T-helper 1 cell (primary cell): ENCODE measurements at places on chromosomes 6 and 20.

DNA sequence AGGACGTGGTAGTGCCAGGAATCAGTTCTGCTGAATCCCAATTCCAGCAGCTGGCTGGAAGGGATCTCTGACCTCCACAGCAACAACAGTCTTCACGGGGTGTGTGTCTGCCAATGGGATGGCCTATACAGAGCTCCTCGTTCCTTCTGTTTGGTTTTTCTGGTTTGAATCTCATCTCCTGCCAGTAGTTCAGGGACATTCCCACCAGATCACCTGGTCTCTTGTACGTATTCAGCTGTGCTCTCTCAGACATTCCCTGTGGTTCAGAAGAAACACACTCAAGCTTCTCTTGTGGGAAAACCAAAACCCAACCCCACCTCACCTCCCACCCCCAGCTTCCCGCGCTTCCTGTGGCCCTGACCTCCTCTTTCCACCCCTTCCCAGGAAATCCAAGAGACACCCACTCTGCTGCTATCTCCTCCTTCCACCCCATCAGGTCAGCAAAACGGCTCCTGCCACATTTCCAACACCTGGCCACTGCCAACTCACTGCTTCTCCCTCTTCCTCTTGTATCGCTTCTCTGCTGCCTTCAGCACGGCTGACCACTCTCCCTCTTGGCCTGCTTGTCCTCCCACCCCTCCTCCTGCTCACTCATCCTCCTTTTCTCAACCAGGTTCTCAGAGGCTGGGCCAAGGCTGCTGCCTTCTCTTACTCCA is 63.3 kb upstream of the PTGIS start:
- DNase-seq = no peak

- DNase-seq = no peak
Observed at GRCh38 chr6:5772408-5773120, 234.2 kb downstream of the NRN1 start.

GRCh38 chr6:22664968-22665367 is 95.6 kb downstream of the HDGFL1 start:
- DNase-seq = no peak

DNA sequence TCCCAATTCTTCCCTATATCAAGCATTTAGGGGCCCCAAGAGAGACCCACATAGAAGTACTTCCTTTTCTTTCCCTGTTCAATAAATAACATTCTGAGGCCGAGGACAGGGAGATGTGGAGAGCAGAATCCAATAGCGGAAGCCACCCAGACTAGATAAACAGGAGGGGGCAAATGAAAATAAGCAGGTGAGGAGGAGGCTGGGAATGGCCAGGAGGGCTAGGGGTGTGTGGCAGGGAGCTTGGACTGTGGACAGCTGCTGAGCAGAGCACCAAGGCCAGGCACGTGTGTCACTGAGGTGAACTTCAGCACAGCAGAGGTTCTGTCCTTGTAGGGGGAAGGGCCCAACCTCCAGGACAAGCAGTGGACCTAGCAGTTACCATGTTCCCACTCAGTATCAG is 339.2 kb downstream of the FOXA2 start:
- no peak for DNase-seq

DNA sequence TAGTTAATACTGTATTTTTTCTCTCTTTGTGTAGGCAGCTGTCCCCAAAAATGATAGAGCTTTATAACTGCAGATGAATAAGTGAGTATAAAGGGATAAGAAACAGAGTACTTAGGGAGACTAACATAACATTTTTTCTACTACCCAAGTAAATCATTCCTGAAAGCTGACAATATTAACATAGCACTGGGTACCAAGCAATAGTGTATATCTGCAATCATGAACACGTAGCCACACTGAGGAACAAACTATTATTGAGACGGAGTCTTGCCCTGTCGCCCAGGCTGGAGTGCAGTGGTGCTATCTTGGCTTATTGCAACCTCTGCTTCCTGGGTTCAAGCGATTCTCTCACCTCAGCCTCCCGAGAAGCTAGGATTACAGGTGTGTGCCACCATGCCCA is 105.9 kb downstream of the SESN1 start:
- DNase-seq = no peak

DNA sequence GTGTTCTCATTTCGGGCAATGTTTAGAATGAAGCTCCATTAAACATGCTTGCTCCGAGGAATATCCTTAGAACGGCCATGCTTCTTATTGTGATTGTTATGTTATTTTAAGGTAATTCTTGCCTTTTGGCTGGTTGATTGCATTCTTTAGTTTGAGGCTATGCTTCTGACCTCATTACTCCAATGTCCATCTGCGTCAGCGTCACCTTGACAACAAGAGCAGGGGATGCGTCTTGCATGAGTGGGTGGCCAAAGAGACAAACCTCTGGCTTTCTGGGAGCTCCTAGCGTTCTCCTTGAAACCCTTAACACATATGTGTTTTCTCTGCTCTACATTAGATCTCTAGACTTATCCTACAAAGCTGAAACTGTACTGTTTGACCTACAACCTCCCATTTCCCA is 184.3 kb downstream of the THBS2 start:
- DNase-seq = no peak

DNA sequence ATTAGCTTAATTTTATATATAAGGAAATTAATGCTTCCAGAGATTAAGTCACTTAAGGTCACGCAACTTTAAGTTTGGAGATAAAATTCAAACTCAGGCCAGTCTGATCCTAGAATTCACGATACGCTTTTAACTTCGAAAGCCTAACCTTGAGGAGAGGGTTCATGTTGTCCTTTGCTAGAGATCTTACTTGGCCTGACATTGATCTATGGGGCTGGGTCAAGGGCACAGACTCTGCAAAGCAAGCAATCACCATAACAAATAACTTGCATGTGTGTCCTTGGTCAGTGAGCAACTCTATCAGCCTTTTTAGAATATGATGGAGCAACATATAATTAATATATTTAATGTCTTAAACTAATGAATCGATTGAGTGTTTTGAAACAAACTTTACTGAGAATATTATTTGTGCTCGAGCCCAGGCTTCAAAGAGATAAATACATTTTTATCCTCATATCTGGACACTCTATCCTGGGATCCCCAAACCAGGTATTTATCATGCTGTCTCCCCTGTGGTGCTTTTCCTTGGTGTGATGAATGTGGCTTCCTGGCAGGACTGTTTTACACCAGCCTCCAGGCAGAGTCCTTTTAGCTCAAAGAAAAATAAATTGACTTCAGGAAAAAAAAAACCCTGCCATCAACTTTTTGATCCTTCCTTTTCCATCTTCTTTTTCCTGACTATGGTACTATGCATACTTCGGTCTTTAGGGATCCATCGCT is 29.1 kb downstream of the RPS12 start:
- no peak for DNase-seq

DNA sequence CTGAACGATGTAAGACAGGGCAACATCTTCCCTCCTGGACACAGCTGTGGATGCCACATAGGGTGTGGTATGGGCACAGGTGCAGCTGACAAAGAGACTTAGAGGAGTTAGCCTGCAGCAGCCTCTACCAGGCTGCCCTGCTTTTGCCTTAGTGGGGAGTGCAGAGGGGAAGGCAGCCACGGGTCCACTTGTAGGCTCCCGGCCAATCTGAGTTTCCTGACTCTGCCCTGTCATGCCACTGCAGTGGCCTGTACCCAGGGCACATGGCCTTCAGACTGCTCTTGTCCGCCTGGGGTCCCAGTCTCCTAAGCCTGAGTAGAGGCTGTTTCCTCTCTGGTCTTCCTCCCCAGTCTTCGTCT is 17.1 kb upstream of the CST9L start:
- no peak for DNase-seq

DNA sequence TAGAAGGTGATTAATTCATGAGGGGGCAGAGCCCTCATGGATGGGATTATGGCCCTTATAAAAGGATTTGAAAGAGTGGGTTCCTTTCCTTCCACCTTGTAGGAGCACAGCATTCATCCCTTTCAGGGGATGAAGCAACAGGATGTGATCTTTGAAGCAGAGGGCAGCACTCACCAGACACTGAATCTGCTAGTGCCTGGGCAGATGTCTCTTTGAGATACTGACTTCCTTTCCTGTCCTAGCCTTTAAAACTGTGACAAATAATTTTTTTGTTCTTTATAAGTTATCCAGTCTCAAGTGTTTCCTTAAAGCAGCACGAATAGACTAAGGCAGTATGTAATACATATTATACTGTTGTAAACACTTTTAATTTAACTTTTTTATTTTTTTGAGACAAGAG is 538.6 kb upstream of the RNF217 start:
- no peak for DNase-seq

GRCh38 chr6:62037445-62037844 is 248.6 kb downstream of the KHDRBS2 start:
- DNase-seq = no peak

DNA sequence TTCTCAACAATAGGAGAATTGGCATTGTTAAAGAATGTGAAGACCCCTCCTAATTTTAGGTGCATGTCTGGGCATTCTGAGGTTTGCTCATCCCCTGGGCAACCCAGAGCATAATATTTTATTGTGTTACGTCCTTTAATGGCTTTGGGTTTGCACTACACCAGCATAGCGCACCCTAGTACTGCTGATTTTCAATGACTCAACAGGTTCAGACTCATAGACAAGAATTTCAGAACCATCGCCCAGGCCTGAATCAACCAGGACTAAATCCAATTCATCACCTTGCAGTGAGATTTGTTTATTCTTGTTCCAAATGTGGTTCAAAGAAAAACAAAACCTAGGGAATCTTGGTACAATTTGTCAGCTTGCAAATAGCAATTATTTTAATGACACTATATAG is 137.8 kb upstream of the PHACTR1 start:
- no peak for DNase-seq

GRCh38 chr6:5235830-5236229 is 24.9 kb downstream of the LYRM4 start:
- DNase-seq = no peak

DNA sequence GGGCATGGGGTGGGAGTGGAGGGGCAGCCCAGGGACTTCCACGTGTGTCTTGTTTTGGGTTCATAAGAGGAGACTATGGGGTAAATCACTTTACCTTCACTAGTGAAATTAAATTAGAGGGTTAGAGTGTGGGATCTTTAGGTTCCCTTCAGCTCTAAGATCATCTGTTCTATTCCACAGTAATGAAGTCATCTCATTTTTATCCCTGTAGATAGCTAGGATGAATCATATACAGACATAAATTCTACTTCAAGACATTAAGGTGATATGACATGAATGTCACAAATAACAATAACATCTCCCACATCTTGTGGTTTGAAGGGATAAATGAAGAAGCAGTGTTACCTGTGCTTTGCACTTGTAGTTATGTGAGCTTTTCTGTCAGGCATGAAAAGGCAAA is 83.8 kb downstream of the ELOVL4 start:
- no peak for DNase-seq

GRCh38 chr6:23414051-23414445 is 712.0 kb upstream of the NRSN1 start:
- DNase-seq = no peak

GRCh38 chr6:17396256-17396655 is 2.9 kb downstream of the CAP2 start:
- DNase-seq = no peak

DNA sequence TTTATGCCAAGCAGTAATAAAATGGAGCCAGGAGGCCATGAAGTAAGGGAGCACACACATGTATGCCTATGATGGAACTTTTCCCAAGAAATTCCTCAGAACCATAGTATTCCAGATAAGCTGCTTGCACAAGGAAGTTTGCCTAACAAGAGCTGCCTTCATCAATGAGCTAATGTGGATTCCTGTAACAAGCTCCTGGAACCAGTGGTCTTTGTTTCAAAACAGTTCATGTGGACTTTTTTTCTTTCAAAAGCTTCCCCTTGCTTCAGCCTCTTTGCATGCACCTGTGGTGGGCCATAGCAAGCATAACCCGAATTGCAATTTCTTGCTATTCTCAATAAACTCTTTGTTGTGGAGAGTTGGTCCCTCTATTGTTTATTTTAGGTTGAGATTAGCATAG is 359.6 kb downstream of the UTRN start:
- DNase-seq = no peak
